Stimulated activated CD4-positive, alpha-beta T cell treated with anti-CD3 and anti-CD28 coated beads, Interleukin-12 subunit alpha, Interleukin-12 subunit beta, amount 100 ng/mL, for 24 hours (primary cell): ENCODE measurements at places on chromosomes 7 and 10.
A peak's percentile ranks its signal among the peaks of the same experiment; 100 is the strongest.

- no peak for DNase-seq
Measured at GRCh38 chr7:40822861-40823260, 688.1 kb downstream of the SUGCT start.

- no peak for DNase-seq
Measured at GRCh38 chr10:29435809-29436501, 147.1 kb downstream of the LYZL1 start.

DNA sequence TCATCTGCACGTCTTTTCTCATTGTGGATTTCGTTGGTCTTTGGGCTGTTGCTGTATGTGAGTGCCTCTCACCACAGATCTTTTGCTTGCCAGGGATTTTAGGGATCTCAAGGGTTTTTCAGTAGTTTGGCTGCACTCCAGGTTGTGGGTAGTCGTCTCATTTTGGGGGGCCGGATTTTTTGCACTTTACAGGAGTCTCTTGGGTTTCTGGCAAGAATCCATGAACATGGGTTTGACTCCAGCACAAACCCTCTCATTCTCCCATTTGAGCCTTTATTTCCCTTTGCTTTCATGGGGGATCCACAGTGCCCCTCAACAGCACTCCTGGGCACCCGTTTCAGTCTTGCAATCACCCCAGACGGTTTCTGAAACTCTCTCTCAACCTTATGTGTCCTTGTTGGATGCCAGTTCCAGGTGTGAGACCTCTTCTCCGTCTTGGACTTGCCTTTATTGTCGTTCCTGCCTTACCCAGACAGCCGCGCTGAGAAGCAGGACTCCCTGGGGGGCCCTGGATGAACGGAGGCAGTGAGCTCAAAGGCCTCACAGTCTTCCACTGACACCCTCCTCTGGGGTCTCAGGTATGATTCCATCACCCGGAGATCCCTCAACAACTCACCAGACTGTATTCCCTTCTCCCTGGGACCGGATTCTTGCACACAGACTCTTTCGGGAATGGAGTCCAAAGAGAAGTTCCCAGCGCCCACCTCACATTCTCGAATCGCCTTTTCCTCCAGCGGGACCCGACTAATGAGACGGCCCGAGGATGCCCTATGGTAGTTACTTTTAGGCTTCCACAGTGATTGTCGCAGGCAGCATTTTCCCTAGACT lies 18.8 kb upstream of the ZNF273 start:
- DNase-seq, result no peak

DNA sequence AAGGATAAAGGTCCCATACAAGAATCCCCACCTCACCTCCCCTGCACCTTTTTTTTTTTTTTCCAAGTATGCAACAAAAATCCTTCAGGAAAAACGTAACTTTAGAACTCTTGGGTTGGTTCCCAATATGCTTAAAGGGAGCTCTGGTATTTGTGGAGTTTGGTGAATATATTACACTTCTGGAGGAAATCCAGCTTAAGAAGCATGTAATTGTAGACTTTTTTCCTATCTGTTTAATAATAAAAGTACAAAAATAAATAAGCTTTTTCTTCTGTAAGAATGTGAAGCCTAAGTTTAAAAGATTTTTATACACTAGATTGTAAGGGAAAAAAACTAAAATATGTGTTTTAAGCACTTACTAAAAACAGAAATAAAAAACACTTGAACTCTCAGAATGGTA lies 102.3 kb downstream of the SORBS1 start:
- no peak for DNase-seq

- no peak for DNase-seq
Measured at GRCh38 chr10:97676770-97677581, 10.1 kb downstream of the AVPI1 start.

GRCh38 chr10:22476601-22477321 lies 131.5 kb downstream of the SPAG6 start:
- DNase-seq, result no peak

GRCh38 chr10:132670546-132671227 lies 115.3 kb downstream of the NKX6-2 start:
- DNase-seq, result no peak

GRCh38 chr10:97494863-97495506 lies 3.2 kb downstream of the MMS19 start:
- DNase-seq, result no peak

DNA sequence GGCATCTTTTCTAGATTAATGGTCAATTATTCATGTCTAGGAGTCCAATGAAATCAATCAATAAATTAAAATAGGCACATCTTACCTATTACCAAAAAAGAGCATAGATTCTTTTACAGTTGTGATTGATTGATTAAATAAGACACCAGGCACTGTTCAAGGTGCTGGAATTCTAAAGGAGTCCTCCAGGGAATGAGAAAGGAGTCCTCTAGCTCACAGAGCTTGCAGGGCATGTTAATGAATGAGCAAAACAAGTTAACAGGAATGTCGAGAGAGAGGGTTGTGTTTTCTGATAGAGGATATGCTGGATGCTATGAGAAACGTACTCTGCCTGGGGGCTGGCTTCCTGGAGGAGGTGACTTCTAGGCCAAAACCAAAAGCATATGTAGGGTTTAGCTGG lies 191.4 kb downstream of the BMPER start:
- no peak for DNase-seq

GRCh38 chr10:1368842-1369171 lies 312.6 kb downstream of the WDR37 start:
- DNase-seq, result peak; percentile 32

GRCh38 chr7:64431838-64432237 lies 118.1 kb downstream of the ZNF736 start:
- no peak for DNase-seq

DNA sequence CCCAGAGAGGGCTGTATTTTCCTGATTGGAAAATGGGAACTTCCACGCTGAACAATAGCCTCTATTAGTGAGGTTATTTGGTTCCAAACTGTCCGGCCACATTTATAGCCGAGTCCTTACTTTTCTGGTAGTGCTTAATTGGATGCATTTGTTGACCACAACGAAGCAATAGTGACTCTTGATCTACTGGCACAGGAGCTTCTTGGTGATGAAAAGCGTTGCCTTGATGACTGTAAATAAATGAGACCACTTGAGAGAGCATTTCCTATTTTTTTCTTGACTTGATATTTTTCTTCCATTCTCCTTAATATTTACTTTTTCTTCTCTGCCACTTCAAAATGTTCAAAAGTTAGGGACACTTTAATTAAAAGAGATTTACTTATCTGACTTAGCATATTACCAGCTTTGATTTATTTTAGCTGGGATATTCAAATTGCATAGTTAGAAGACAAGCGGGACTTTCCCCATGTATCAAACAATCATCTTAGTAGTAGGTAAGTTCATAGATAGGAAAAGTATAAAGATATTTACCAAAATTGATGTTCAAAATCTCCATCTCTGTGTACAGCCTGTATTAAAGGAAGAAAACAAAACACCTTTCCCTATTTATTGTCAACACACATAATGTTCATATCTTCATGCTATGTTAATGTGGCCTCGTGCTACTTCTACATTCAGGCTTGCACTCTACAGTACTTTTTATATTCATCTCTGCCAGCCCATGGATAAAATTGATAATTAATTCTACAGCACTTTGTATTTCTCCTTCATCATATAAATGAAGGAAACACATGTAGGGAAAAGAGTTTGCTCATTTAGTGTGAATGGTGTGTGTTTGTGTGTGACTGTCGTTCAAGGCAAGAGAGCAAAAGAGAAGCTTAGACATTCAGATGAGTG lies 5.1 kb upstream of the SP8 start:
- DNase-seq, result no peak

GRCh38 chr7:40866601-40867000 lies 731.8 kb downstream of the SUGCT start:
- DNase-seq, result no peak

DNA sequence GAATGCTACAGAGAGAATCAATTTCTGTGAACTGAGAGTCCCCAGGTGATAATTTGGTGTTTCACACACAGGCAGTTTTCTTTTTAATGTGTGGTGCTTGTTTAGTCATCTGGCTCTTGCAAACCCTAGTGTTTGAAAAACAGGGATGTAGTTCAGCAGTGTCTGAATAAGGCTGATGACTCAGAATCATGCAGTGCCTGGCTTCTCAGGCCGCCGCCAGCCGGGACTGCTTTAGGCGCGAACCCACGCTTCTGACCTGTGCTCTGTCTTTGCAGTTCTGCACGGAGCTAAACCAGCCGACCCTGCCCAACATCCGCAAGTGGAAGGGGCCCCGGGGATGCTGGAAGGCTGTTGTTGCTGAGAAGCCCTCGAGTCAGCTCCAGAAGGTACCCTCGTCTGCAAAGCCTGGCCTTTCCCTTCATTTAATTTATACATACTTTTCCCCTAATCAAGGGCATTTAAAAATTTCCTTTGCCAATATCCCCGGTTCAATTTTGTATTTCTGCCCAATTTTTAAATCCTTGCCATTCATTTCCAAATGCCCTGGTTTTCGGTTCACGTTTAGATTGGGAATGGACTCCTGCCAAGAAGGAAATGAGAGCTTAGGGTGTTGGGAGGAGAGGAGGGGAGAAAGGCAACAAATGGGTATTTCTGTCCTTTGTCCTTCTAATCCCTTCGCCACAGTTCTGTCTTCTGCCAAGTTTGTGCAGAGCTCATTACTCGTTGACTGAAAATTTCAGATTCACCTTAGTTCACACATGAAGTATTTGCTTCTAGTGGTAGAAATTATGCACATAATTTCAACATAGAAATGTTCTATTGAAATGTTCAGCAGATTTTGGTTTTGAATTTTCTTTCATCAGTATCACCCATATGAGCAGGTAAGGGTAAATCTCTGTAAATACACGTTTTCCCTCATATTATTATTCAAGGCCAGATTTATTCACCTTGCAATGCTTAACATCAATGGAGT lies 108.5 kb upstream of the ANLN start:
- no peak for DNase-seq

GRCh38 chr10:125708971-125709503 lies 10.5 kb upstream of the EDRF1 start:
- DNase-seq, result no peak

- peak; percentile 33 for DNase-seq
Measured at GRCh38 chr7:44914992-44915607, 29.8 kb upstream of the PURB start.

- no peak for DNase-seq
Measured at GRCh38 chr10:71539442-71540118, 142.9 kb downstream of the CDH23 start.

DNA sequence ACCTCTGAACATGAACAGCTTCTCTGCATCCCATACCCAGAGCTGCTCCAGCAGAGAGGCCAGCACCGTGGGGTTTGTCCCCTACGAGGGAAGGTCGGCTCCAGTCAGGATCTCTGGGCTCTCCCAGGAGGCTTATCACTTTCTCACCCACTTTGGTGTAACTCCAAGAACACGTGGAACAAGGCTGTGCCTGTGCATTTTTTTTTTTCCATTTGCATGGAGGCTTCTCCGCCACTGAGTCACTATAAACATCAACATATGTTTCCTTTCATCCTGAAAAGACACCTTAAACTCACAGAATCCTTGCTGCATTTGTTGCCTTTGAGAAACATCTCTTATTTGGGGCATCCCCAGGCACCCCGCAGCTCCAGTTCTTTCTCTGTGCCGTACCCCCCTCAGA lies 29.4 kb upstream of the ECHDC3 start:
- DNase-seq, result no peak

DNA sequence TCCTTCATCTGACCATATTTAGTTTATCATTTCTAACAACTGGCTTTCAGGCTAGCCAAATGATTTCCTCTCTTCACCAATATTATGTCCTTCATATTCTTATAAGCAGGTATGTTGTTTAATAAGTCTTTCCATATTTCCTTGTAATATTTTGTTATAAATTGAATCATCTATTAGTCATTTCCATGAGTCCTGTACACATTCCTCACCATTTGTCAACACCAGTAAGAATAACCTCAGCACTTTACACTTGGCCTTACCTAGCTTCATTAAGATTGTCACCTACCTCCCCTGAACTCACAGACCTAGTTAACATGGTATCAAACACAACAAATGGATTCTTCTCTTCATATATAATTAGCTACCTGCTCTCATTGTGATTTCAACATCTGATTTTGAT lies 282.3 kb downstream of the SEMA3D start:
- no peak for DNase-seq
